MV-4-11 (cell line): ENCODE measurements at places on chromosomes 13 and 19.

GRCh38 chr13:51768378-51768921 is 35.5 kb downstream of the DHRS12 start:
- DNase-seq, result no peak

DNA sequence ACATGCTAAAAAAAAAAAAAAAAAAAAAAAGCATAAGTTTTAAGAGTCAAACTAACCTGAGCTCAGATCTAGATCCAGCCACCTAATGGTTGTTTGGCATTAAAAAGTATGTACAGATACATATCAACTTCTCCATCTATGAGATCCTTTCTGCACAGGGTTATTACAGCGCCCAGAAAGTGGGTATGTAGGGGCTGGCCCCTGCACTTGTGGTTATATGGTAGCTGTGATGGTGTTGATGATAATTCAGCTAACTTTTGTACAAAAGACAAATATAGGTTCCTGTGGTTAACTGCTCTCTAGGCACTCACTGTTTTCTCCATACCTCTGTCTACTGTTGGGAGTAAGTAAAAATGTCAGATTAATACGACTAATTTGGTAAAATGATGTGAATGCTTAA is 81.7 kb downstream of the TNFRSF19 start:
- DNase-seq, result no peak

GRCh38 chr13:88144580-88144979 is 473.4 kb downstream of the SLITRK5 start:
- no peak for DNase-seq

DNA sequence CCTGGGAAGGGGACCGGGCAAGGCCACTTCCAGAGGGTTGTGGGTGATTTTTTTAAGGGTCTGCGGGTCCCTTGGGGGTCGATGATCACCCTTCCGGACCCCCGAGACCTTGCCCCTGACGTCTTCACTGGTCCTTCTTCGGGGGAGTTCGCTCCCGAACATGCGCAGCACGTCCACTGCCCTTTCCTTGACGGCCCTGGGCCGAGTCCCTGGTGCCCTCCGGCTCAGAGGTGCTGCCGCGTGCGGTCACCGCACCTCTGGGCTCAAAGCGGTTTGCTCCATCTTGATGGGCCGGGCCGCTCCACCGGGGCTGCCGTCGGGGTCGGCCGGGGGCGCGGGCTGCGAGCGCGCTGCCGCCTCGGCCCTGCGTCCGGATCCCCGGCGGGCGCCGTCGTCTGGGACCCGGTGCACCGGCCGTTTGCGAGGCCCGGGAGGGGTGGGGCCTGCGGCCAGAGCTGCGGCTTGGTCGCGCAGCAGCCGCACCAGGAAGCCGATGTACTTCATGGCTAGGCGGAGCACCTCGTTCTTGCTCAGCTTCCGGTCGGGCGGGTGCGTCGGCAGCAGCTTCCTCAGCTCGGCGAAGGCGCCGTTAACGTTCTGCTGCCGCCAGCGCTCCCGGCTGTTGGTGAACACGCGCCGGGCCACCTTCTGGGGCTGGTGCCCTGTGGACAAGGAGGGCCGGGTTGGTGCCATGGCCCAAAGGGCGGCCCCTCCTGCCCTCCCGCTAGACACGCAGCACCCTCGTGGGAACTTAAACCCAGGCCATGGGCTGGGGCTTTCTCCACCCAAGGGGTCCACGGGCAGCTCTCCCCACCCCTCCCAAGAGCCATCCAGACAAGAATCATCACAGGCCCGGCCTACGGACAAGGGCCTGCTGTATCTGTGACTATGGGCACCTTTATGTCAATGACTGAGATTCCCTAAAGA is 3.3 kb downstream of the LYL1 start:
- DNase-seq, result peak; percentile 83

GRCh38 chr19:33392341-33393285 is 19.1 kb downstream of the CEBPG start:
- DNase-seq, result no peak

GRCh38 chr13:24129914-24130774 is 30.4 kb upstream of the SPATA13 start:
- DNase-seq, result no peak

- no peak for DNase-seq
These were observed 268.7 kb downstream of the NHLRC3 start for GRCh38 chr13:39306639-39307589.
